Activated naive CD8-positive, alpha-beta T cell treated with anti-CD3 and anti-CD28 coated beads, Interleukin-2, amount 10 ng/mL, durations not matched to agents 7 days and 5 days (primary cell): ENCODE measurements at places on chromosomes 3 and 15. TPM values are rescaled to one million over a fixed set of nuclear protein-coding genes. Genes with fewer than 3 reads are reported as not detected.

The SMCO1 gene
- not detected for total RNA-seq

The FEZF2 gene
- total RNA-seq, result not detected

The GLT8D1 gene
- total RNA-seq, result 45.7 TPM

GRCh38 chr3:171489348-171489747 lies 29.1 kb upstream of the TNIK start:
- no peak for DNase-seq

DNA sequence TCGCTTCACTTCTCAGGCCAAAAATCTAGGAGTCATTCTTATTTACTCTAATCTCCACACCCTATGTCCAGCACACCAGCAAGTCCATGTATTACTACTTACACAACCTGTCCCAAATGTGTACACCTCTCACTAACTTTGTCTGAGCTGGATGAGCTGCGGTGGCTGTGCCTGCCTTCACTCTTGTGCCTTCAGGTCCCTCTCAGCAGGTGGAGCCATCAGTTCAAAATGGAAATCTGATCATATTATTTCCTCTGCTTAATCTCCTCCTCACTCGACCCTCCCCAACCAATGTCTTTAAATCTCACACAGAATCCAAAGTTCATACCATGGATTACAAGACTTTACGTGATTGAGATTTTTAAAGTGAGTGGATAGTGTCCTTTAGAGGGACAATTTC lies 82.8 kb downstream of the SSR3 start:
- no peak for DNase-seq

DNA sequence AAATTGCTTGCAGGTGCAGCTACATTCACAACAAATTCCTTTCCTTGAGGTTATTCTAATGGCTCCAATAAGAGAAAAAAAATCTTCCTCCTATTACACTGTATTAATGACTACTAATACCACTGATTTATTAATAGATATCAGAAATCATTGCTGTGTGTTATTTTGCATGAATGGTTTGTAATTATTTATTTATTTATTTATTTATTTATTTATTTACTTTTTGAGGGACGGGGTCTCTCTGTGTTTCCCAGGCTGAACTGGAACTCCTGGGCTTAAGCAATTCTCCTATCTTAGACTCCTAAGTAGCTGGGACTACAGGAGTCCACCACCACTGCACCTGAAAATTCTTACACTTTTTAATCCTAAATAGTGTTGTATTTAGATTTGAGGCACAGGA lies 390.4 kb downstream of the SI start:
- no peak for DNase-seq
